ENCODE measurements at places on chromosomes 16 and 17.

- DNase-seq: no peak
Observed at GRCh38 chr16:3480901-3481695, 14.2 kb downstream of the C16orf90 start.

GRCh38 chr16:17801068-17801467 lies 330.3 kb upstream of the XYLT1 start:
- peak; percentile 57 for DNase-seq

GRCh38 chr17:77320044-77320440 lies 179.3 kb downstream of the SEC14L1 start:
- no peak for DNase-seq

GRCh38 chr16:10388988-10389387 lies 3.1 kb downstream of the ATF7IP2 start:
- DNase-seq: no peak

- no peak for DNase-seq
Observed at GRCh38 chr17:39791111-39791992, 53.6 kb downstream of the GRB7 start.

DNA sequence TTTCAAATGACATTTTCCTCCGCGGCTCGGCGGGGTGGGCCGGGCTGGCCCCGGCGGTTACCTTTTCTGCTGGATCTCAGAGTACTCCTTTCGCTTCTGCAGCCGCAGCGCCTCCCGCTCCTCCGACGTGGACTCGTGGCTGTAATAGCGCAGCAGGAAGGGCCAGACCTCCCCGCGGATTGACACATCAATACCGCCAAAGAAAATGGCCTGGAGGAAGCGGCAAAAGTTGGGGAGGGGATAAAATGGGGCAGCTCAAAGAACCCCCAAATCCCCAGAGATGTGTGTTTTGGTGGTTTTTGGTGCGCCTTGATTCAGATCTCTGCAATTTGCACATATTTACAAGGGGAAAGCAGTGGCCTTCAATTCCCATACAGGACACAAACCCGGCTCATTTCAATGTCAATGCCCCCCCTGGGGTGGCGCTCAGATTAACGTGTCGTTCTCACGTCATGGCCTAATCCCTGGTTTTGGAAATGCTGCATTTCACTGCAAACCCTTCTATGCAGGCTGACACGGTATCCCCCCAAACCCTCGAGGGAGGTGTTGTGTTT lies 85.9 kb downstream of the TBC1D16 start:
- DNase-seq: no peak

DNA sequence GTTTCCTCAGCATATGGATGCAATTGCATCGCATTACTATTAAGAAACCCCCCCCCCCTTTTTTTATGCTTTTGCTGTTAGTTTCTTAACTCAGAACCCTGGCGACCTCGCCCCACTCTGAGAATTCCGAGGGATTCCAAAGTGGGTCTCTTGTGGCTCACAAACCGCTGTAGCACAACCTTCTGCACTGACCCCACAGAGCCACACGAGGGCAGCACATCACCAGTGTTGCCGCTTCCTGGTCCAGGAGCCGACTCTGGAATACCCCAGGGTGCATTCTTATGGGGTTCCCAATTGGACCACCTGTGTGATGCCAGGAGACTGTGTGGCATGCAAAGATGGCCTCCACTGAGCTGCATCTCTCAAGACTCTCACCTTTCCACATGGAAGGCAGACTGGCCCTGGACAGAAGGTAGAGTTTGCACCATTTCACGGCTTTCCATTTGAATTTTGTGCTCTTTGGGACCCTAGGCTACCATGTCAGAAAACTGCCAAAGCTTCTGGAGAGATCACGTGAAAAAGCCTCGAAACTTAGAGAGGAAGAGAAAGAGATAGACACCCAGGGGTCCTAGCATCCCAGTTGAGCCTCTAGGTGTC lies 432.7 kb upstream of the ASIC2 start:
- DNase-seq: no peak

GRCh38 chr16:53899431-53899830 lies 195.5 kb downstream of the FTO start:
- DNase-seq: no peak

- no peak for DNase-seq
Observed at GRCh38 chr17:9557161-9557755, 18.4 kb downstream of the STX8 start.

GRCh38 chr16:66534376-66534799 lies 15.5 kb downstream of the TK2 start:
- no peak for DNase-seq

DNA sequence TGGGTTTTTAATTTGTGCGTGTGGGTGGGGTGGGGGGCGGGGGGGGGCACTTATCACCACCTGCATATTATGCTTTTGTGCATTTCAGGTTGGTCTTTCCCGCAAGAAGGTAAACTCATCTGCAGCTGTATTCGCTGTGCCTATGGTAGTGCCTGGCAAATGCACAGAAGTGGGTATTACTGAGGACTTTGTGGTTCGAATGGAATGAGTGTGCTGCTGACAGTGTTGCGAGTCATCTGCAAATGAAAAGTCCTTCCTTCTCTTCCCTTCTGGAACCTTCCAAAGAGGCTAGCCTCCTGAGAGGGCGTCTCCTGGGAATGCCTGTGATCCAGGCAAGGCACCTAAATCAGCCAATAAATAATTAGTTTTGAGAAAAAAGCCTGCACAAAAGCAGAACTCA lies 532.9 kb downstream of the MAF start:
- peak; percentile 55 for DNase-seq

DNA sequence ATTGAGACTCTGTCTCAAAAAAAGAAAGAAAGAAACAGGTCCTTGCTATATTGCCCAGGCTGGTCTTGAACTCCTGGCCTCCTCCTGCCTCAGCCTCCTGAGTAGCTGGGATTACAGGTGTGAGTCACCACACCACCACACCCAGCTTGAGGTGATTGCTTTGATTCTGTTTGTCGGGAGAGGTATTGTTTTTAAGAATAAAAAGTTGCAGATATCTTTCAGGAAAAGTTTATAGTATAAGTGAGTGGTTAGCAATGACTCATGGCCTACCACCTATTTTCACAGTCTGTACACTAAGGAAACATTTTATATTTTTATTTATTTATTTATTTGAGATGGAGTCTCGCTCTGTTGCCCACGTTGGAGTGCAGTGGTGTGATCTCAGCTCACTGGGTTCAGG lies 45.0 kb downstream of the RHOT1 start:
- DNase-seq: no peak

GRCh38 chr17:43945074-43945829 lies 3.0 kb upstream of the PPY start:
- DNase-seq: no peak

- DNase-seq: no peak
Observed at GRCh38 chr17:77723909-77724875, 234.3 kb upstream of the TNRC6C start.

DNA sequence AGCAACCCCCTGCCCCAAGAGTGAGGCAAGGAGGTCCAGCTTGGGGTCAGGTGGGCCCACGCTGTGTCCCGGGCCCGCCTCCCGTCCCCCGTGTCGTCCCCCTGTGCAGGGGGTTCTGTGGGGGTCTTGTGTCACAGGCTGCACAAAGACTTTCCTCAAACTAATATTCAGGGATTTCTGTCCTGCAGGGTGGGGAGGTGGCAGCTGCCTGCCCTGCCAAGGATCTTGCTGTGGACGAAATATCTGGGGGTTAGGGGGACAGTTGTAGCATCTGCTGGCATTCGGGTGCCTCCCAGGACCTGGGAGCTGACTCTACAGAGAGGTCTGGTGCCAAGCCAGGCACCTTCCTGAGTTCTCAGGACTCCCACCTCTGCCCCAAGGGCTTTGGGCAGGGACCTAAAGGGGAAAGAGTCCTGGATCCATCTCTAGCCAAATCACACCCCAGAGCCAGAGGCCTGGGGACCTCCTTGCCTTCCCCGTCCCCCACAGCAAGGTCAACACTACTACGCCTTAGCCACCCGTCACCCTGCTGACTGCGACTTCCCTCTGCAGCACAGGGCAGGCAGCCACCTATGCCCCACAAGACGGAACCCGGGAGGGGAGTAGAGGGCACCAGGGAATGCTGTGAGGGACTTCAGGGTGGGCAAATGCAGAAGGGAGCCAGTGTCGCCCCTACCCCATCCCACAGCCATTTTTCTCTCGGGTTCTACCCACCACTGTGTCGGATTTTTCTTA lies 59.3 kb downstream of the TMEM132E start:
- no peak for DNase-seq

DNA sequence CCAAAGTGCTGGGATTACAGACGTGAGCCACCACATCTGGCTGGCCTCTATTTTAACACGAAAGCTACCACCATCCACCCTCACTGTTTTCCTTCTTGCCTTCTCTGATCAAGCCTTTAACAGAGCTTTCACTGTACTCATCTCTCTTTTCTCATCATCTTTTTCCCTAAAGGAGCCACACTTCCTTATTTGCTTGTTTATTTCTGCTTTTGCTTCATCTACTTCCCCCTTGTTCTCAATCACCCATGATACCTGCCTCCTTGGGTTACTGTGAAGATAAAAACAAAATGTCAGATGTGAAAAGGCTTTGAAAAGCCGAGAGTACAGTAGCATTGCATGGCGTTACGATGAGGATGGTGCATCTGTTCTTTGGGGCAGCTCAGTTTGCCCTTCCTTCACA lies 79.9 kb downstream of the ZNF18 start:
- DNase-seq: no peak

GRCh38 chr16:83606486-83607030 lies 201.2 kb upstream of the HSBP1 start:
- DNase-seq: peak; percentile 31
